ENCODE measurements at places on chromosomes 6 and 20. TPM values are rescaled to one million over a fixed set of nuclear protein-coding genes. Genes with fewer than 3 reads are reported as not detected.

GRCh38 chr20:53829255-53829723 lies 235.7 kb upstream of the ZNF217 start:
- peak; percentile 43 for DNase-seq

SLC2A10 gene
- total RNA-seq: 21.8 TPM

GRCh38 chr20:50351541-50351940 lies 158.6 kb upstream of the PTPN1 start:
- no peak for DNase-seq

ECT2L gene
- total RNA-seq: 0.14 TPM

DNA sequence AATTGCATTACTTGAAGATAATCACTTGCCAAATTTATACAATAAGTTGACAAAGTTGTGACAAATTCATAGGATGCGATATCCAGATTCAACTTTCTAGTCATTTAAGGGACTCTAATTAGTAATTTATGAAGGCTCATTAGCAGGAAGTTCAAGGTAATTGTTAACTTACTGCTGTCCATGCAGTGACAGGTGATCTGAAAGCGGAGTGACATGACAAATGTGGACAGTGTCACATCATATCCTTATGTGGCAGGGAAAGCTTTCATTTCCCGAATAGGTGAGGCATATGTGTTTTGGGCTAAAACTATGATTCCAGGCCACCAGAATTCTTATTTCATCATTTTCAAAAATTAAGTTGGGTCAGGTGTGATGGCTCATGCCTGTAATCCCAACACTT lies 115.9 kb upstream of the BMP2 start:
- DNase-seq: peak; percentile 17
